ENCODE measurements at places on chromosomes 7 and 10. TPM values are rescaled to one million over a fixed set of nuclear protein-coding genes. Genes with fewer than 3 reads are reported as not detected.
A peak's percentile ranks its signal among the peaks of the same experiment; 100 is the strongest.

DNA sequence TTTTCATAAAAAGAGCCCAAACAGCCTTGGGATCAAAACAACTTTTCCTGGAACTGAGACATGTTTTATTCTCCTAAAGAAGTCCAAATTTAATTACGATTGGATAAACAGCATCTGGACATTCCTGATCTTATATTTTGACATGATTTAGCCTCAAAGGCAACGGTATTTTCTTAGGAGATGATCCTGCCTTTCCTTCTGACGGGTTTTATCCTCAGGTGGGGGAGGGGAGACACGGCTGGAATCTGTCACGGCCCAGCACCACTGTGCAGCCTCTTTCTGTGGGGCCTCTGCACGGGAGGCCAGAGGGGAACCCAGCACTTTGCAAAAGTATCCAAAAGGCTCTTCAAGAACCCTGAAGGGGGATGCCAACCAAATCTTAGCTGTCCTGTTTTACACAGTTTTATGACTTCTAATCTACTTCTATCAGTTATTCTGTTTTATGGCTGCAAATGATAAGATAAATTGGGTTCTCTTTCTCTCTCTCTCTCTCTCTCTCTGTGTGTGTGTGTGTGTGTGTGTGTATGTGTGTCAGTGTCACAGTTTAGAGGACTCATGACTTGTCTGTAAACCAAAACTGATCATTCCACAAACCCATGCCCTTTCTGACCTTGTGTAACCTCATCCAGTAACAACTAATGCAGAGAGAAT lies 321.1 kb upstream of the NPVF start:
- no peak overlapping the region for H3K4me3 ChIP-seq
- H3K27ac ChIP-seq: no peak overlapping the region
- H3K4me1 ChIP-seq: no peaks in the 10 kb centered on the region
- DNase-seq: no peak
- no peaks in the 10 kb centered on the region for H3K27me3 ChIP-seq
- no peaks in the 10 kb centered on the region for H3K36me3 ChIP-seq

DNA sequence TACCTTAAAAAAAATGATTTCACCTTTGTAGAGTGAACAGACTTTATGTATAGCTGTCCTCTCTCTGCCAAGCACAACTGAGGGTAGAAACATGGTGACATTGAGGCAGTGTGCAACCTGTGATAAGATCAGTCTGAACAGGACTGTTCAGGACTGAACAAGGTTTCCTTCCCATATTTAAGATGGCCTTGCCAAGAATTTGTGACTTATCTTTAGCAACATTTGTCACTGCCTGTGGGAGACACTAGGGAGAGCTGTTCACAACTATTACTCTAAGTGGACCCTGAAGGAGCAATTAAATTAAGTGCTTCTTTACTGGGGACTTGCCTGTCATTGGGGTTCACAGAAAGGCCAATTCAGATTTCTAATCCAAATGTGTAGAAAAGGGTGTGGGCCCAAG lies 6.7 kb downstream of the OR13A1 start:
- H3K4me1 ChIP-seq: no peaks in the 10 kb centered on the region
- H3K36me3 ChIP-seq: no peaks in the 10 kb centered on the region
- no peak overlapping the region for H3K4me3 ChIP-seq
- no peaks in the 10 kb centered on the region for H3K27me3 ChIP-seq

DNA sequence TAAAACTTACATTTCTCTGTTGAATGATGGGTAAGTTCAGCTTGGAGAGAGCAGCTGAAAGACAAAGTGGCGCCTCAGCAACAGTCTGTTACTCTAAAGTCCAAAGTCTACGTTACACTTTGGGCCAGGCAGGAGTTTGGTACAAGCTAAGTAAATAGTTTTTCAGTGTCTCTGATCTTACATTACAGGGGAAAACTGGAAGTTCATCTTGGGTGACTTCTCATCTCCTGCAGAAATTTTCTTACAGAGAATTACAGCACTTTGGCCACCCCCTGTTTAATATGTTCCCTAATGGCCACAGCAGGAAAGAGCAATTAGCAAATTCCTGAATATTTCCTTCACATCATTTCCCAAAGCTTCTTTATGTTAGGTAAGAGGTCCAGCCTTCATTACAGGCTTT lies 67.1 kb downstream of the ABCC2 start:
- no peaks in the 10 kb centered on the region for H3K27me3 ChIP-seq
- no peak overlapping the region for H3K27ac ChIP-seq
- peaks cover 9% of the 10 kb centered on the region for H3K4me1 ChIP-seq
- no peak overlapping the region for H3K4me3 ChIP-seq
- DNase-seq: no peak

- H3K4me3 ChIP-seq: peak overlapping the region; percentile 89
- peak; percentile 31 for DNase-seq
- peak overlapping the region; percentile 81 for H3K27ac ChIP-seq
- no peaks in the 10 kb centered on the region for H3K27me3 ChIP-seq
Measured at GRCh38 chr10:21526188-21526859, 842 bp upstream of the SKIDA1 start.

DNA sequence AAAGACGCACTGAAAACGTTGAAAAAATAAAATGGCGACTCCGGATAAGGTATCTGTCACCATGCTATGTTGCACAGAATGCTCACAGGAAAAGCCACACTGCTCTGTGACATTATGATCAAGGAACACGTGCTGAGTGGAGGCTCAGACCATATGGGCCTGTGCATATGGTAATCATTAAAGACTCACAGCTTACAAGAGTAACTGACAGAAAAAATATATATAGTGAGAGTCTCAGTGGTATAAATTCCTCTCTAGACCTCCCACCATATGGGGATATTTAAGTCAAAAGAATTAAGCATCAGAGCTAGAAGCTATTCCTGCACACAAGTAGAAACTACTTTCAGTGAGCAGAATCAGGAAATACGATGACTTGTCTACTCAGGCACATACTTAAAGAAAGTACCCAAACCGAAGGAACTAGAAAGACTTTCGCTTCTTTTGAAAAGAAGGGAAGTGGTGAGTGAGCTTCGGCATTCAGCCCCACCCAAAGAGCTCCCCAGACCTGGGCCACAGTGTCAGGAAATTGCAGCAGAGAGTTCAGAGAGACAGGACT lies 65.1 kb upstream of the MPP7 start:
- peaks cover 63% of the 10 kb centered on the region for H3K4me1 ChIP-seq
- H3K4me3 ChIP-seq: peak overlapping the region; percentile 53
- DNase-seq: peak; percentile 90
- no peaks in the 10 kb centered on the region for H3K36me3 ChIP-seq
- H3K27me3 ChIP-seq: no peaks in the 10 kb centered on the region

GRCh38 chr7:17289074-17289645 lies 9.3 kb upstream of the AHR start:
- no peaks in the 10 kb centered on the region for H3K27me3 ChIP-seq
- DNase-seq: no peak
- no peaks in the 10 kb centered on the region for H3K4me1 ChIP-seq

DNA sequence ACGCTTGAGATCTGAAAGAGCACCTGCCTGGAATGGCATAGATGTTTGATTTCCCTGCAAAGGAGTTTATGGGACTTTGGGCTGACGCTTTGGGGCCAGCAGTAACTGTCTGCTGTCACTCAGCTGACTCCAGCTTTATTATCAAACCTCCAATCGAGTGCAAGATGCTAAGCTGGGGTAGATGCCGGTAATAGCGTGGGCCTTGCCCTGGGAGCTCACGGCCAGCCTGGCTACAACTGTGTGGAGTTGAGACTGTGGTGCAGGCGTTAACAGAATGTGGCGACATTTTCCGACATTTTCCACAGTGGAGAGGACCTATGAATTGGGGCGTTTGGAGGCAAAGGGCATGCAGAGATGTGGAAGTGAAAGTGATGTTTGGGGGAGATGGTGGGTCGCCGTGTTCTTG lies 1.3 kb downstream of the CHST12 start:
- H3K27ac ChIP-seq: no peak overlapping the region
- no peaks in the 10 kb centered on the region for H3K36me3 ChIP-seq
- H3K4me1 ChIP-seq: peaks cover 75% of the 10 kb centered on the region
- no peak for DNase-seq
- peak overlapping the region; percentile 68 for H3K4me3 ChIP-seq

DNA sequence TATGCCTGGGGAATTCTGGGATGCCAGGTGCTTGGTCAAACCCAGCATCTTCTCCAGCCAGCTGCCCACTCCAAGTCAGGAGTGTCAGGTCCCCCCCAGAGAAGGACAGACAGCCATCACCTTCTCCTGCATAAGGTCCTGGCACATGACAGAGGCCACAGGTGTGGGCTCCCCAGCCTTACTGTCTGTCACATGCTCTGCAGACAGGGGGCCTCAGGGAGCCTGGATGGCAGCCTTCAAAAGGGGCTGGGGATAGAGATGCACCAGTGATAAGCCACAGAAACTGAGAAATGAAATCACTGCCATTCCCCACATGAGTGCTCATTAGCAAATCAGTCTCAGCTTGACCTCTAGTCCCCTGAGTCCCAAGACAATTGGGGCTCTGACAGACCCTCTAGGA lies 72.9 kb downstream of the PLXNA4 start:
- no peak overlapping the region for H3K27ac ChIP-seq
- no peak for DNase-seq
- no peaks in the 10 kb centered on the region for H3K36me3 ChIP-seq
- H3K4me3 ChIP-seq: no peak overlapping the region
- H3K4me1 ChIP-seq: no peaks in the 10 kb centered on the region

DNA sequence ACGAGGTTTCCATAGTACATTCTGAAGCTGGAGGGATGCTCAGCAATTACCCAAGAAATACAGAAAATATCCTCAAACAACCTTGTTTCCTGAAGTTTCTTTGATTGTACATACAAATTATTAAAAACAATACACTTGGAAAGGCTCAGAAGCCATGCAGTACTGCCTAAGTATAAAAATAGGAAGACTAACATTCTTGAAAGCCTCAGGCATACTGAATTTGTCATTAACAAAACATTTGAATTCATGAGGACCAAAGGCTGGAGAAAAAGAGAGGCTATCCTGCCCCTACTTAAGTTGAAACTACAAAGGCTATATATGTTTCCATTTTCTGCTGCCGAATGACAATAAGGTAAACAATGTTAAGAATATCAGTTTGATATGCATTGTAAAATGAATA lies 54.3 kb upstream of the SGCE start:
- H3K27me3 ChIP-seq: no peaks in the 10 kb centered on the region
- H3K4me3 ChIP-seq: no peak overlapping the region
- no peaks in the 10 kb centered on the region for H3K4me1 ChIP-seq
- H3K36me3 ChIP-seq: no peaks in the 10 kb centered on the region
- no peak overlapping the region for H3K27ac ChIP-seq

GPER1 gene
- 0.35 TPM for polyA plus RNA-seq

ENO4 gene
- not detected for polyA plus RNA-seq
